ENCODE measurements at places on chromosomes 16 and 17. TPM values are rescaled to one million over a fixed set of nuclear protein-coding genes. Genes with fewer than 3 reads are reported as not detected.

TM4SF5 gene
- total RNA-seq: not detected

NLRC3 gene
- total RNA-seq: not detected

RNF227 gene
- 9.0 TPM for total RNA-seq

TMEM88 gene
- 67.0 TPM for total RNA-seq

CEP112 gene
- 9.4 TPM for total RNA-seq

IRF8 gene
- total RNA-seq: not detected

PRSS22 gene
- total RNA-seq: not detected

KCNJ16 gene
- not detected for total RNA-seq

TNFSF12 gene
- total RNA-seq: 17.4 TPM

C16orf96 gene
- 0.09 TPM for total RNA-seq

ADAMTS18 gene
- 0.82 TPM for total RNA-seq

SMIM22 gene
- total RNA-seq: not detected

Data from pericardium fibroblast (primary cell).